ENCODE measurements at places on chromosomes 16 and 17.

- no peak for DNase-seq
Measured at GRCh38 chr17:56835264-56835585, 1.3 kb downstream of the DGKE start.

- DNase-seq, result peak; percentile 80
Measured at GRCh38 chr17:40956401-40957254, 10.1 kb downstream of the KRT39 start.

- DNase-seq, result no peak
Measured at GRCh38 chr17:17970699-17971430, 1.3 kb downstream of the TOM1L2 start.

- DNase-seq, result no peak
Measured at GRCh38 chr17:33113991-33114370, 122.3 kb downstream of the SPACA3 start.

DNA sequence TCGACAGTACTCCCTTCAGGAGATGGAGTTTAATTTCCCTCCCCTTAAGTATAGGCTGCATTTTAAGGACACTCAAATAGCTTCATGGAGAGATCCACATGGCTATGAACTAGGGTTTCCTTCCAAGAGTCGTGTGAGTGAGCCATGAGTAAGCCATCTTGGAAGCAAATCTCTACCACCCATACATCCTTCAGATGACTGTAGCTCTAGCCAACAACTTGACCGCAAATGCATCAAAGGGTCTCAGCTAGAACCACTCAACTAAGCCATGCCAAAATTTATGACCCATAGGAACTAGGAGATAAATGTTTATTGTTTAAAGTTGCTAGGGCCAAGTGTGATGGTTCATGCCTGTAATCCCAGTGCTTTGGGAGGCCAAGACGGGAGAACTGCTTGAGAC, 43.4 kb downstream of the METTL16 start:
- DNase-seq, result no peak

DNA sequence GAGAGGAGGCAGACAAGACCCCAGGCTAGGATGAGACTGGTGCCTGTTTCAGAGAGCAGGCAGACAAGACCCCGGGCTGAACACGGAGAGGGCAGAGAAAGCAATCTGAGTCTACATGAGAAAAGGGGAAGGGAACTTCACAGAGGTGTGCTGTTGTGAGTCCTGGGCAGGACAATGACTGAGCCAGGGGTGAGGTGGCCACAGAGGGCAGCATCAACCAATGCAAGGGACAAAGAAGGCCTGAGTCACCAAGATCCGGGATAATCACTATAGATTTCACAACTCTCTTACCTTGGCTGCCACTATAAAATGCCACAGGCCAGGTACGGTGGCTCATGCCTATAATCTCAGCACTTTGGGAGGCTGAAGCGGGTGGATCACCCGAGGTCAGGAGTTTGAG, 89.0 kb downstream of the SLC39A11 start:
- no peak for DNase-seq

DNA sequence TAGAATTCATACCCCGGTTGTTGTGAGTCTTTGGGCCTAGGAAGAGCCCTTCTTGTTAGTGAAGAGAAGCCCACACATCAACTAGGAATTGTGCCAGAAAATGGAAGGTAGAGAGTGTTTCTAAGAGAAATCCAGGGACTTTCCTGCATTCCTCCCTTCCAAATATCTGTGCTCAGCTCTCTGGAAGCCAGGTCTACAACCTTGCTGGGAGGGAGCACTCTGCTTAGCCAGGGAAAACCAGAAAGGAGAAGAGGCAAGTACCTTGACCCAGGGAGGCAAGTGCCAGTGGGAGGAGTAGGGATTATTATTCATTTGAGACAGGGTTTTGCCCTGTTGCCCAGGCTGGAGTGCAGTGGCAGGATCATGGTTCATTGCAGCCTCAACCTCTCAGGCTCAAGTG, 48.4 kb upstream of the TAC4 start:
- DNase-seq, result no peak

GRCh38 chr16:68668266-68668665, 23.2 kb downstream of the CDH3 start:
- peak; percentile 10 for DNase-seq

- no peak for DNase-seq
Measured at GRCh38 chr16:9934723-9935508, 247.3 kb downstream of the GRIN2A start.

GRCh38 chr17:30922235-30923030, 688 bp downstream of the ADAP2 start:
- DNase-seq, result no peak

GRCh38 chr17:42111871-42112551, 503 bp downstream of the DHX58 start:
- DNase-seq, result peak; percentile 58

DNA sequence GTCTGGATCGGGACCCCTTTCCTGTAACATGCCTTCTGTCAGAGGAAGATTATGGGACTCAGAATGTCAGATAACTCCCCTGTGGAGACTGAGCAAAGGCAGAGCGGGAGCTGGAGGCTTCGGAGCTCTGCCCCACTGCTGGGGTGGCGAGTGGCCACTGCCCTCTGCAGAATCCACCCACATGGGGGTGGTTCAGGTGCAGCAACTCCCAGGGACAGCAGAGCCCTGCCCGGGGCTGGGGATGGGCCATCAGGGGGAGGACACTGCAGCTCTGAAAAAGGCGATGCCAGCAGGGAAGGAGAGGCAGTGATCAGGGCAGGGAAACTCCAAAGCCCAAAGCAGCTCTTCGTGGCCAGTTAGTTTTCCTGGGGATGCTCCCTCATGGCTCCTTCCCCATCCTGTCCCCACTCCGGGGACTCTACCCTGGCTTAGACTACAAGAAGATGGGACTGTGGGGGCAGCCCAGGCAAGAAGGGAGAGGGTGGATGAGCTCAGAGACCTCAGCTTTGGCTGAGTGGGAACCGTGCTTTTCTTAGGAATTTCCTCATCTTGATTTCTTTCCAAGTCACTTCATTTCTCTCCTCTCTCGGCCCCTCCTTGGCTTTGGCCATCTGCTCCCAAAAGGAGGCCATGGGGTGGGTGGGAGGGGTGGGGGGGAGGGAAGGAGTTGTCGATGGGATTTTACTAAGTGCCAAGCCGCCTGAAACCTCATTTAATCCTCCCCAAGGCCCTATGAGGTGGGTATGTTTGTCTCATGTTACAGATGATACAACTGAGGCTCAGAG, 4.0 kb downstream of the CA4 start:
- DNase-seq, result no peak

- no peak for DNase-seq
Measured at GRCh38 chr16:12416136-12416787, 387.4 kb downstream of the CPPED1 start.

DNA sequence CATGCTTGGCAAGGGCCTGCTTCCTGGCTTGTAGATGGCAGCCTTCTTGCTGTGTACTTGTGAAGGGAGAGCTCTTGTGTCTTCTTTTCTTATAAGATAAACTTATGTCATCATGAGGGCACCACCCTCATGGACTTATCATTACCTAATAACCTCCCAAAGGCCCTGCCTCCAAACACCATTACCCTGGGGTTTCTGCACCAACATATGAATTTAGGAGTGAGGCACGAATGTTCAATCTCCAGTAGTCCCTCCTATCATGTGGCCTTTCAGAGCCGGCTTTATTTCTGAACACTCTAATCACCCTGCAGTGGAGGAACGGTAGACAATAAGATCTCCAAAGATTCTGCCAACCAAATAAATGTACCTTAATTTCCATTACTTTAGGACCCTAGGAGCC, 144.3 kb downstream of the ABCC12 start:
- no peak for DNase-seq

DNA sequence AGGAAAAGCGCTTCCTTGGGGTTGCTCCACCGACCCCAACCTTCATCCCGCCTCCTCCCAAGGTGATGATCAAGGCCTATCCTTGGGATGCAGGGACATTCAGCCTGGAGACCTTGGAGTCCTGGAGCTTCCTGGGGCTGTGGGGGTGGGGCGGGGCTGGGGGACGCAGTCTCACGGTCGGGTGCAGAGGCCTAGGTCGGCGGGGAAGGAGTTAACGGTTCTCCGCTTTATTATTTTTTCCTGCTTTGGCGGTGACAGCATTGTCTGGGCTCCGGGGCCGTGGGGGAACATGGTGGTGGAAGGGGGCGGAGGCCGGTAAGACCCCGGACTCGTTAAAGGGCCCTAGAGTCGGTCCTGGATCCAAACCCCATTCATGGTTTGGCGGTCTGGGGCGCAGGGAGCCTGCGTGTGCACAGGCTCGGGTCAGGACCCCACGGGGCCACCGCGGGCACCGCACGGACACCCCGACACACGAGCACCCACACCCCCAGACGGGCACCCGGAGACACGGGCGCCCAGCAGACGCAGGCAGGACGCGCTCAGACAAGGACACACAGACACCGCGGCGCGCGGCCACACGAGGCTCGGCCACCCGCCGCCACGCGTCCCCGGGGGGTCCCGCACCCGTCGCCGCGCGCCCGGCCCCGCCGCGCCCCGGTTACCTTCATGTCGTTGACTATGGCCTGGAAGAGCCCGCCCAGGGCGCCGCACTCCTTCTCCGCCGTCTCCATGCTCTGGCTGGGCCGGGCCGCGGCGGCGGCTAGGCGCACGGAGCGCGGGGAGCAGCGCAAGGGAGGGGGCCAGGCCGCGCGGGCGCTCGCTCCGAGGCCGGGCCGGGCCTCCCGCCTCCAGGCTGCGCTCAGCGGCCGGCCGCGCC, 554 bp downstream of the MTSS2 start:
- DNase-seq, result no peak

DNA sequence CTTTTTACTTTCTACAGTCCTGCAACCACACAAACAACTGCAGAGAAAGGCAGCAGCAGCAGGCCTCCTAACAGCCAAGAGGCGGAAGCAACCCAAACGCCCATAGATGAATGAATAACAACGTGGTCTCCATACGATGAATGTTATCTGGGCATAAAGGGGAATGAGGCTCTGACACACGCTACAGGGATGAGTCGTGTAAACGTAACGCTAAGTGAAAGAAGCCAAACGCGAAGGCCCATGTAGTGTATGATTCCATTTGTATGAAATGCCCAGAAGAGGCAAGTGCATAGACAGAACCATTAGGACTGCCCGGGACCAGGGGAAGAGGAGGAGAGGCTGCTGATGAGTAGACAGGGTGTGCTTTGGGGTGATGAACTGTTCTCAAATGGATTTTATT, 94.8 kb upstream of the DNAH17 start:
- no peak for DNase-seq

- DNase-seq, result no peak
Measured at GRCh38 chr16:48365025-48365600, 20.1 kb downstream of the SIAH1 start.

DNA sequence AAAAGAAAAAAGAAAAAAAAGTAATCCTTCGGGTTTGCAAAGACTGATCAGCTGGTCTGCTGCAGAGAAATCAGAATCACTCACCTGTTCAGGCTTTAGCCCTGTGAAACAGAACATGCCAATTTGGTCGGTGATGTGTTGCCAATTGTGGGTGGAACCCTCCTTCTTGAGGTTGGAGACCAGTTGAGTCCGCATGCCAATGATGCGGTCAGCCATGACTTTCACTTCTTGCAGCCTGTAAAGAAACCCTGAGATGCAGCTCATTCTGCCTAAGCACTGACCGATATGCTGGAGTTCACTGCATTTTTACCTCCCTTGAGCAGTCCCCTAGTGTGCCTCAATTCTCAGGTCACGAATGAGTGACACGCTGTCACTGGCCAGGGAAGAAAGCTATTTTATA, 24.8 kb upstream of the SLC38A7 start:
- no peak for DNase-seq

GRCh38 chr16:4261557-4262172, 11.2 kb downstream of the TFAP4 start:
- DNase-seq, result no peak

GRCh38 chr16:73813527-73813926, 483.1 kb upstream of the PSMD7 start:
- no peak for DNase-seq

- DNase-seq, result no peak
Measured at GRCh38 chr17:43897831-43898230, 9.5 kb downstream of the MPP2 start.

DNA sequence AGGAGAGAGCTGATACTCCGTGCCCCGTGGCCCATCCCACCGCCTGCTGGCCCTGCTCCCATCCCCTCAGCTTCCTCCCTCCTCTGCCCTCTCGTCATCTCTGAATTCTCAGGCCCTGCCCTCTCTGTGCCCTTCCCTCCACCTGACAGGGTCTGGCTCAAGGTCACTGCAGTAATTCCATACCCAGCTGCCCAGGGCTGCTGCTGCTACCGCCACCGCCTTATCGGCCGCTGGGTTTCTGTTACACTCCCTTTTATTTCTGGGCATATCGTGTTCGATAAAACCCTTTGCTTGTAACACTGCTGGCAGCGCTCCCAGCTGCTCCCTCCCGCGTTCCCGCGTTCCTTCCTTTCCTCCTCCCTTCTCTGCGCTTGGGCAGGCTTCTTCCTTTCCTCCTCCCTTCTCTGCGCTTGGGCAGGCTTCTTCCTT, 1.2 kb downstream of the EPN3 start:
- no peak for DNase-seq

- DNase-seq, result no peak
Measured at GRCh38 chr17:79803421-79803996, 6.6 kb upstream of the CBX8 start.

DNA sequence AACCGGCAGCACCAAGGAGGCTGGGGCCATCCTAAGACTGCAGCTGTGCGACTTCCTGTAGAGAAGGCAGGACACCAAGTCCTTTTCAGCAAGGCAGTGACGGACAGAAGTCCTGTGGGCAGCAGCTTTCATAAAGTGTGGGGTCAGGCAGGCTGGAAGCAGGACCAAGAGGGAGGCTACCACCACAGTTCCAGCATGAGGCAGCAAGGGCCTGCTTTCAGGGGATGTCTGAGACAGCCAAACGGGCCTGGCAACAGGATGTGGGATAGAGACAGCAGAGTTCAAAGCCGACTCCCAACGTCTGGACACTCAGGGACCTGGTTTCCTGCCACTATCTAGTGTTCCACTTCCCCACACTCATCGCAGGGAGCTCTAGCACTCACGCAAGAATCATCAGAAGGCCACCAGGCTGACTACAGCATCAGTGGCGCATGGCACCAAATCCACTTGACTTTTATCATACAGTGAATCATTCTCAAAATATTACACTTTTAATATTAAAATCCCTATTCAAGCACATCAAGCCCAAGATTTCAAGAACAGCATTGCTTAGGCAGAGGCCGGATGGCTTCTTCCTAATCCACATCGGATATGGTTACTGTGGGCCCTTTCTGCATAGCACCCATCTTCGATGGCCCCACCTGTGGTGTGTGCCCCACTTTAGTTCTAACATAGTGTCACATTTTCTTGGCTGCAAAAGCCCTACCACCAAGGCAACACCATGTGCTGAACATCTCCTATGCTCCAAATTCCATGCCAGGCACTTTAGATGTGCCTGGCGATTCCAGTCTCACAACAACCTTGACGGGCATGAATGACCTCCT, 5.2 kb downstream of the USP7 start:
- DNase-seq, result no peak

- no peak for DNase-seq
Measured at GRCh38 chr17:38893607-38894006, 23.7 kb downstream of the LASP1 start.

- DNase-seq, result peak; percentile 79
Measured at GRCh38 chr17:72985882-72986720, 106.4 kb downstream of the SLC39A11 start.

DNA sequence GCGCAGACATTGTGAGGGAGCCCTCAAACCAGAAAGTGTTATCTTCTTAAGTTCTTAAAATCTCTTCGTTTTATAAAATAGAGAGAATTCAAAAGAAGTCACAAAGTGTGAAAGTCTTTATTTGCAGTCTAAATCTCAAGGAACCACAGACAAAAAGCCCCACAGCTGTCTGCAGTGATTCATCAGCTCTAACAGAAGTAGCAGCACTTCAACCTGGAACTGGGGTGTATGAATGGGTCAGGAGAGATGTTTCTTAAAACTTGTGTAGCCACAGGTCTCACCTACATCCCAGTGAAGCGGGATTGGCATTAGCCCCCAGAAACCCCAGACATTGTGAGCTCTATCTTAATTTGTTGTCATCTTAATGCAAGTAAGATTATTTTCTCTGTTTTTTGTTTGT, 61.1 kb downstream of the CDYL2 start:
- no peak for DNase-seq

All from COLO829 (cell line).